ENCODE measurements at places on chromosomes 16 and 17.

- DNase-seq: no peak
These were observed 69.6 kb downstream of the MARF1 start for GRCh38 chr16:15573274-15573895.

- DNase-seq: no peak
These were observed 16.2 kb upstream of the KIFC3 start for GRCh38 chr16:57818377-57819064.

- no peak for DNase-seq
These were observed 5.4 kb upstream of the CEP295NL start for GRCh38 chr17:78908426-78908825.

GRCh38 chr17:45792995-45793755, 9.1 kb downstream of the CRHR1 start:
- no peak for DNase-seq

DNA sequence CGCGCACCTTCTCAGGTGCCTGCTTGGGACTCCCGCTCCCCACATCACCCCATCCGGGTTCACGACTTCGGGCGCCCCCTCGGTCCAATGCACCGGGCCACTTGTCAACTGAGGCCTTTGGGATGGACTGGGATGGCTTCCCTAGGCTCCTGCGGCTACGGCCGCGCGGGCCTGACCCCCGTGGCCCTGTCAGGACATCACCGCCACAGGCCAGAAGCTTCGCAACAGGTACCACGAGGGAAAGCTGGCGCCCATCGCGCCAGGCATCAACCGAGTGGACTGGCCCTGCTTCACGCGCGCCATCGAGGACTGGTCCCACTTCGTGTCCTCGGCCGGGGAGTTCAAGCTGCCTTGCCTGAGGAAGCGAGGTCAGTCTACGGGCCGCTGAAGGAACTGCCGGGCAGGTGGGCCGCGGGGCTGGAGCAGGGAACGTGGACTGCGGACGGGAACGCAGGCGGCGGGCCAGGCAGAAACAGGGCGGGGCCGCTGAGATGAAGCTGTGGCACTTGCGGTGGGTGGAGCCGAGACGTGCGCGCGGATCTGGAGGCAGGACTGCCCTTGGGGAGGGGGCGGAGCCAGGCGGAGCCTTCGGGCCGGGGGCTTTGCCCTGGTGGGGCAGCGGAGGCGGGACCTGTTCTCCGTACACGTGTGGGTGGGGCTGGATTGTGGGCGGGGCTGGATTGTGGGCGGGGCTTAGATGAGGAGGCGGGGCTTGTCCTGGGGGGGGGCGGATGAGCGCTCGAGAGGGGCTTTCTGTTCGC, 13.7 kb upstream of the CNGB1 start:
- peak; percentile 79 for DNase-seq

DNA sequence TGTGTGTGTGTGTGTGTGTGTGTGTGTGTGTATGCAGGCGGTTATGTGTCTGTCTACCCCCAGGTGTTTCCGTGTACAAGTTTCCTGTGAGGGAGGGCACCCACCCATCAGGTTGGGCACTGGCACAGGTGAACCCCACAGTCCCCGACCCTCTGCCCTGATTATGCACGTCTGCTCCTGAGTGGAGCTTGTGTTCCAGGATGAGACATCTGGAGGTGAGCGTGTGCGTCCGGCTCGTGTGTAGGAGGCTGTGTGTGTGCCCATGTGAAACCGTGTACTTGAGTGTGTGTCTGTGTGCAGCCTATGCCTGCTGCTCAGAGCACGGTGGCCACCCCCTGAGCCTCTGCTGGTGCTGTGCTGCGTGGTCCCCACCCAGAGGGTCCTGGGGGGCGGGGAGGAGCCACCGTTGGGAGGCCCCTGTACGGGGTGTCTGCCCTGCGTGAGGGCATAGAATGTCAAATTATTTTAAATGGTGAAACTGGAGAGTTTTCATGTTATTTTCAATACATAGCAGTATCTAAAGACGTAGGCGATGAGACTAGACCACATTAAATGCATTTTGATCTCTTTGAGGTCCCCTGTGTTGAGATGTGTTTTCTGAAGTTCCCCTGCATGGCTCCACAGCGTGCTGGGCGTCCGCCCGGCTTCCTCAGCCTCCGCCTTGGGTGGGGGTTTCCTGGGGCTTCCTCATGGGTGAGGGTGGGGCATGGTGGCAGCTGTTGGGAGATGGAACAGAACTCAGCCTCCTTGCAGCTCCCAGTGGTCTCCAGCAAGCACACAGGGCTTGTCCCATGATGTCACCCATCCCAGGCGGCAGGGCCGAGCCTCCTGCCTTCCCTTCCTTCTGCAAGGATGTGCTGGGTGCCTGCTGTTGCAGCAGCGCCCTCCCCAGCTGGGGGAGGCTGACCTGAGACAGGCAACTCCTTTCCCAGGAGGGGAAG, 43.4 kb downstream of the KCNJ12 start:
- no peak for DNase-seq

DNA sequence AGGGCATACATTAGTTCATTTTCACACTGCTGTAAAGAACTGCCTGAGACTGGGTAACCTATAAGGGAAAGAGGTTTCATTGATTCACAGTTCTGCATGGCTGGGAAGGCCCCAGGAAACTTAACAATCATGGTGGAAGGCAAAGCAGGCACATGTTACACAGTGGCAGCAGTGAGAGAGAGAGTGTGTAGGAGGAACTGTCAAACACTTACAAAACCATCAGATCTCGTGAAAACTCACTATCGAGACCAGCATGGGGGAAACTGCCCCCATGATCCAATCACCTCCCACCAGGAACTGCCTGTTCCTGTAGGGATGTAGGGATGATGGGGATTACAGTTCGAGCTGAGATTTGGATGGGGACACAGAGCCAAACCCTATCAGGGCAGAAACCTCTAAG, 17.2 kb downstream of the NUBP1 start:
- no peak for DNase-seq

- no peak for DNase-seq
These were observed 1.6 kb downstream of the FAM83G start for GRCh38 chr17:19002805-19003542.

DNA sequence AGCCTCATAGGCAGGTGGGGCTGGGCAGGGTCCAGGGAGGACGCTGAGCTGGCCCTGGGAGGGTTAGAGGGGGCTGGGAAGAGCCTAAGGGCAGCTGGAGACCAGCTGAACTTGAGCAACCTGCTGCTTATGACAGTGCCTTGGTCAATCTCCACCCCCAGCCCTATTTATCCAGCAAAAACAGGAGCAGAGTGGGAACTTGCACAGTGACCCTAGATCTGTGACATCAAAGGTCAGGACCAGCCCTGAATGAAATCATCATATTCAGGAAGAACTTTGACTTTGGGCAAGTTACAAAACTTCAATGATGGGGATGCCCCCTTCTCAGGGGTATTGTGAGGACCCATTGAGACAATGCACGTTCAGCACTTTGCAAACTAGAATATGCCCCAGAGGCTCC, 9.4 kb downstream of the CD300LF start:
- no peak for DNase-seq

Data from stimulated activated CD4-positive, alpha-beta T cell treated with anti-CD3 and anti-CD28 coated beads, Interleukin-12 subunit alpha, Interleukin-12 subunit beta, amount 100 ng/mL, for 24 hours (primary cell).